ENCODE measurements at places on chromosomes 16 and 17.

DNA sequence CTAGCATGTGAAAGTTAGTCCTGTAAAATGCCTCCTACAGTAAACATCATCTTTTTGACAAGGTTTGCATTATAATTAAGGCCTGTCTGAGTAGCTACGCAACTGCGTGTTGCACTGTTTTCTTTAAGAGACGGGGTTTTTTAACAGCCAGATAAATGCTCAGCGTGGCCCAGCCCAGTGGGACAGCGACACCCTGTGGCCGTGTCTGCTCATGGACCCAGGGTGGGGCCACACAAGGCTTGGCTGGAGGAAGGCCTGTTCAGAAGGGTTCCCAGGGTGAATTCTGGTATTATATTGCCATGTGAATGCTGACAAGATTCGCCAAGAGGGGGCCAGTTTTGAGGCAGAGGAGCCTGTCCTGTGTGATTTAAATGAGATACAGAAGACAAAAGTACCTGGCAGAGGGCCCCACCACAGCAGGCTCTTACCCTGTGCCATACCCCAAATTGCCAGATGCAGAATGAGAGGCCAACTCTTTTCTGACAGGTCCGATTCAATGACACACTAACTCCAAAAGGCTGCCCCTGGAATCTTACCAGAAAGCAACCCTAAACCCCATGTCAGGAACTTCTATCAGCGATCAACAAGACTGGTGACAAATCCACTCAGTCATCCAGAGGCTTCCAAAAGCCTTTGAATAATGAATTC lies 65.9 kb upstream of the IRX6 start:
- peak; percentile 23 for DNase-seq

- no peak for DNase-seq
These were observed 44.4 kb downstream of the NOS2 start for GRCh38 chr17:27755706-27756466.

DNA sequence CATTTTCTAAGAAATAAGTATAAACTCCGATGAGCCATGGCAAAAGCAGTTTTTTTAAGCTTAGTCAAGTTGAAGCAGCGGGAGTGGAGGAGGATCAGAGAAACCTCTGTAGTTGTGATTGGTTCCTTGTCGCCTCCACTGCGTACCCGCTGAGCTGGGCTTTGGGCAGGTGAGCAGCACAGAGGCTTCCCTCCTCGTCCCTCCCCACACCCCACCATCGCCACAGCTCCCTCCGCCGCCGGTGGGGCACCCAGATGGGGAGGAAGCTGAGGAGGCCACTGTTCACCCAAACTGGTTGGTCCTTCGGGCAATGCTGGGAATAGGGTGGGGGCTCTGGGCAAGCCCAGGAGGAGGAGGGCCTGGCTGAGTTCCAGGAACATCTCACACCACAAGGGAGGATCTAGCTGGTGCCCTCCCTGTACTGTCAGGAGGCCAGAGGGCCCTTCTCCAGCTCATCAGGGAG lies 5.2 kb upstream of the MRPL38 start:
- DNase-seq, result no peak

DNA sequence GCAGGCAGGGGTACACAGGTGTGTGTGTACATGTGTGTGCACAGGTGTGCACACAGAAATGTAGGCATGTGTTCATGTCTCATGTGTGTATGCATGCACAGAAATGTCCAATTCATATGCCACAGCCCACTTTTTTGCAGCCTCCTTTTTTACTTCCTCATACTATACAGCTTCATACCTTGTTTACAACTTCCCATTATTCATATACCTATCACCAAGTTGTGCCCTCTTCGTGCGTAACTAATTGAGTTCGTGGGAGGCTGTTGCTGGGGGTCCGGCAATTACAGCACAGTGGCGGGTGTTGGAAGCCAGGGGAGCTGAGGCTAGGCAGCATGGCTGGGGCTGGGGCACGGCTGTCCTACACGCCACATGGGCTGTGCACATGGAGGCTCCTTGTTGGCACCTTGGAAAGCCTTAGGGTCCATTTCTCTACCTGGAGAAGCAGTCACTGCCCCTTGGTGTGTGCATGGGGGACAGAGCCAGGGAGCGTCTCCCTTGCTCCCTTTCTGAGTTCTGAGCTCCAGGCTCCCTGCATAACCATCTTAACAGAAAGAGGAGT lies 266.7 kb downstream of the ENGASE start:
- DNase-seq, result no peak

- no peak for DNase-seq
These were observed 24.0 kb downstream of the RNF213 start for GRCh38 chr17:80284631-80285030.

GRCh38 chr17:30291543-30292285 lies at the start of gene BLMH:
Gene BLMH, minus strand, starts transcription at chr17:30291944. Its CDS starts 125 bp downstream, at chr17:30291819.
- peak; percentile 86 for DNase-seq

- DNase-seq, result no peak
These were observed 74.3 kb downstream of the CA4 start for GRCh38 chr17:60224064-60224463.

DNA sequence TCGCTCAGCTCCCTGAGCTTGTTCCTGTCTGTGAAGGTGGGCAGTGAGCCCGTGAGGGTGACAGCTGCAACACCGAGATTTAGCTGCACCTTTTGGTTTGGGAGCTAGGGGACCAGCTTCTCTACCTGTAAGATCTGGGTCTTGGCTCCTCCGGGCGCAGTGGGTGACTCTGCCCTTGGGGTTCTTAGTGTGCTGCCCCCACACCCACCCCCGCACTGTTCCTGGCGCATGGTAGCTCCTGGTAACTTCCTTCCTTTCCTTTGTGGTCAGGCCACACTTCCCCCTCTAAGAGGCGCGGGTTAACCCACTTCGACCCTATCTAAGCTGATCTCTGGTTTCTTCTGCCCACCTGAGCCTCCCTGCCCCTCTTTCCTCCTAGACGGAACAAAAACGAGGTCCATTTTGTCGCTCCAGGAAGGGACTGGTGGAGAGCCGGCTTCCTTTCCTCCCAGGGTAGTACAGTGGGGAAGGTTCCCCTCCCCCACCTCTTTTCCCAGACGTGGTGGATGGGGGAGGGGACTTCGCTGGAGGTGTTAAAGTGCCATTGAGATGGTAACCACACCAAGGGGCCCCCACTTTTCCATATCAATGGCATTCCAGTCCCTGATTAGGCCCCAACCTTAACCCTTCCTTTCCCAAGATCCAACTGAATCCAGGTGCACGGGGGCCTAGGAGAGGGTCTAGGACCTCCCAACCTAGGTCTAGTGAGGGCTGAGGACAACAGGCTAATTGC lies 4.6 kb upstream of the CLDN9 start:
- DNase-seq, result peak; percentile 45

DNA sequence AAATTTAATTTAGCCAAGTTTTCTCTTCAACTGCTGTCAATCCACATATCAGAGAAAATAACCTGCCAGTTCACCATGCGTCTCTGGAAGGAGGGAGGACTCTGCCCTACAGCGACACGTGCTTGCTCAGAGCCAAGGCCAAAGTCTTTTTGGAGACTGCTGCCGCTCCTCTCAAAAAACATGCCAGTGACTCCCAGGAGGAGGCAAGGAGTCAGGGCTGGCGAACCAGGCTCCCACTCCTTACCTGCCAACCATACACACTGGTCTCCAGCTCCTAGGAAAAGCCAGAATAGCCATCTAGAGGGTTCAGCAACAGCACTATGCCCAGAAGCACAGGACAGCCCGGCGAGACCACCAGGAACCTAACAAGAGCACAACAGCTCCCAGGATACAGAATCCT lies 73.0 kb downstream of the ANKRD11 start:
- no peak for DNase-seq

DNA sequence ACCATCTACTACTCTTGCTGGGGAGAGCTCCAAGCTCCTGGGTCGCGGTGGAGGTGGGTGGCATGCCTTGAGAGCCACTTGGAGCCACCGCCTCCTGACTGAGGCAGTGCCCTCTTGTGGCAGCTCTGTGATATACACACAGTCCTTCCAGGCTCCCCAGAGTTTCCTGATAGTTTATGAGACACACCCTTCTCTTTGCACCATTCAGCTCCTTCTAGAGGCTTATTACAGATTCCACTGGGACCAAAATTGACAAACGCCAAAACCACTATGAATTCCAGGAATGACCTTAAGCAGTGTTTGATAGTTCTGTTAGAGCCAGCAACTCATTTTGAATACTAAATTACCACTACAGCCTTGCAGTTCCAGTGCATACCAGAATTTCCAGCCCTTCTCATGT lies 170.1 kb upstream of the CDH13 start:
- peak; percentile 5 for DNase-seq

- no peak for DNase-seq
These were observed 11.7 kb upstream of the PRPSAP1 start for GRCh38 chr17:76365256-76365903.

DNA sequence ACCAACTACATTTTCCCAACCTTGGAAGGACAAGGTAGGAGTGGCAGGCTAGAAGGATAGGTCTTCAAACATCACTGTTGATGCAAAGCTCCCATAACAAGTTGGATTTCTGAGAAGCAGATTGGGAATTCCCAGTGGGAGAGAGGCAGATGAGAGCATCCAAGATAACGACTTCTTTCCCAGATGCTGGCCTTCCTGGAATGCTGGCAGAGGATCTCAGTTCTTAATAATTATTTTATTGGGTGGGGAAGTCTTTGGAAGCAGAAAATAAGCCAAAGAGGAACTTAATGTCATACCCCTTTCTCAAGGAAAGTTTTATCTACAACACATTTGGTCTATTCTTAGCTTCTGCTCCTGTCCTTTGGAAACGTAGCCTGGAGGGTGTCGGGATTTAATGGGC lies 64.5 kb downstream of the MPRIP start:
- no peak for DNase-seq

- DNase-seq, result no peak
These were observed 18.2 kb downstream of the ZNF213 start for GRCh38 chr16:3152991-3153368.

- no peak for DNase-seq
These were observed 167.9 kb downstream of the CCT6B start for GRCh38 chr17:34793231-34793908.

- no peak for DNase-seq
These were observed 16.6 kb upstream of the TXNDC11 start for GRCh38 chr16:11759163-11759834.

- DNase-seq, result no peak
These were observed 325.1 kb upstream of the HSBP1 start for GRCh38 chr16:83482545-83483162.

DNA sequence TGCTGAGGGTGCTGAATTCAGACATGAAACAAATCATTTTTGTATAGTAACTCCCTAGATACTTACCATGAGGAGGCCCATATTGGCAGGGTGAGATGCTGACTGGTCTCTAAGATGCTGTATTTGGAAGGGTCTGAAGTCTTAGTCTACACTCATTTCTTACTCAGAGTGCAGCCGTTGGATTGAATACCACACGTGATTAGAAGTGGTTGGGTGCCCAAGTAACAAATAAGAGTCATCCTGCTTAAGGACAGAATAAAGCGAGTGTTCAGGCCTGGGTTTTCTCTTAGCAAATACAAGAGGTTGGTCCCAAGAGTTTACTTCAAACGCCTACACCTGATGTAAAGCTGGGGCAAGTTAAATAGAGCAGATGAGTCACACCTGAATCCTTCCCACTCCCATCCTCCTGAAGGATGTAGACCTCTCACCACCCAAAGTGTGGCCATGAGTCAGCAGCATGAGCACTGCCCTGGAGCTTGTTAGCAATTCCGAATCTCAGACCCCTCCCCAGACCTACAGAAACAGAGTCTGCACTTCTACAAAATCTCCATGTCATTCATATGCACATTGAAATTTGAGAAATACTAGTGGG lies 284.6 kb upstream of the CDH5 start:
- DNase-seq, result no peak

GRCh38 chr16:84294531-84295142 lies at the start of gene WFDC1:
Gene WFDC1, plus strand, starts transcription at chr16:84294878. Its CDS starts 94 bp downstream, at chr16:84294972.
- no peak for DNase-seq

DNA sequence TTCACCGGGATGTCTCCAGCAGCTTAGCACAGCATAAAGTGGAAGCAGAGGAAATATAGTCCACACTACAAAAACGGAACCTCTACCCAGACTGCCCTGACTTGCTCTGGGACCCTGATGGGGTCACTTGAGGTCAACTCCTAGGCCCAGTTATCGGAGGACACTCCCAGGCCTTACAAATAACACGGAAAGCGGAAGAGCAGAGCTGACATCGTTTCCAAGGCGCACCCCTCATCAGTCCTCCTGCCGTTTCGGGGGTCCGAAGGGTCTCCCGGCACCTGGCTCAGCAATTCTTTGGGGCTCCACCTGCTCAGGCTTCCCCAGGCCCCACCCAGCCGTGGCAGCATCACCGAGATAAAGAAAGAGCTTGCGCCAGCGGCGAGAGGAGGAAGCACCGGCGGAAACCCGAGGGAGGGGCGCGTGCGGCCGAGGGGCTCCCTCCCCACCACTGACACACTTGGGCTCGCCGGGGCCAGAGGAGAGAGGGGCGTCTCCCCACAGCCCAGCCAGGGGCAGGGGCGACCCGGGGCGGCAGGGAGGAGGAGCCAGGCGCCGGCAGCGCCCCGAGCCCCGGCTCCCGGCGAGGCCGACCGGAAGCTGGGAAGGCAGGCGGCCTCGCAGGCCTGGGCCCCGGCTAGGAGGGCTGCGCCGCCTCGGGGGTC lies 727 bp downstream of the CORO7 start:
- DNase-seq, result peak; percentile 72

- DNase-seq, result no peak
These were observed 74.7 kb downstream of the KLHDC4 start for GRCh38 chr16:87690911-87691685.

- DNase-seq, result no peak
These were observed 40.1 kb downstream of the SCNN1B start for GRCh38 chr16:23342083-23342640.

DNA sequence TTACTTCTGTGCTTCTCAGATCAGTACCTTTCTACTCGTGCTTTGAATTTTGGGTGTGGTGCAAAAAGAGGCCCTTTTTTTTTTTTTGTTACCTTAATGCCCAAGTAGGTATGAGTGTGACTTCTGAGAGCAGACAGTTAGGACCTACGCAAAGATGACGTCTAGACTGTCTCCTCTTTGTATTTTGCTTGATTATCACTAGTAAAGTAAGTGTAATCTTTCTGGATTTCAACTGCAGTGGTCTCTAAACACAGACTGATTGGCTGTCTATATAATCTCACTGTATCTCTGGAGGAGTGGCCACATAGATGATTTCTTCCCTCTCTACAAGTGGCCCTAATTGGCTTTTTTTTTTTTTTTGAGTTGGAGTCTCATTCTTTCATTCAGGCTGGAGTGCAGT lies 11.5 kb upstream of the CDK5R1 start:
- DNase-seq, result no peak

DNA sequence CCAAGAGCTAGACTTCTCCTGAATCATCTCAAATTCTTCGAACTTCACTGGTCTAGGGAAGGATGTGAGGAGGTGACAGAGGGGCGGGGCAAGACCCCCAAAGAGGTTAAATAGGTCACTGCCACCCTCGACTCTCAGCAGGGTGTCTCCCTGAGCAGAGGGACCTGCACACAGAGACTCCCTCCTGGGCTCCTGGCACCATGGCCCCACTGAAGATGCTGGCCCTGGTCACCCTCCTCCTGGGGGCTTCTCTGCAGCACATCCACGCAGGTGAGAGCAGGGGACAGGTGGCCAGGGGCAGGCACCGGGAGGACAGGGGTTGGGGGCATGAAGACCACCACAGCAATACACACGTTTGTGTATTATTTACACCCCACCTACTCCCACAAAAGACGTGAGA lies 9.2 kb downstream of the CCL17 start:
- no peak for DNase-seq

Data from CD4-positive, alpha-beta T cell treated with Interleukin-6 for 4 hours (primary cell).